ELR (cell line): ENCODE measurements at places on chromosomes 4 and X.
A peak's percentile ranks its signal among the peaks of the same experiment; 100 is the strongest.

DNA sequence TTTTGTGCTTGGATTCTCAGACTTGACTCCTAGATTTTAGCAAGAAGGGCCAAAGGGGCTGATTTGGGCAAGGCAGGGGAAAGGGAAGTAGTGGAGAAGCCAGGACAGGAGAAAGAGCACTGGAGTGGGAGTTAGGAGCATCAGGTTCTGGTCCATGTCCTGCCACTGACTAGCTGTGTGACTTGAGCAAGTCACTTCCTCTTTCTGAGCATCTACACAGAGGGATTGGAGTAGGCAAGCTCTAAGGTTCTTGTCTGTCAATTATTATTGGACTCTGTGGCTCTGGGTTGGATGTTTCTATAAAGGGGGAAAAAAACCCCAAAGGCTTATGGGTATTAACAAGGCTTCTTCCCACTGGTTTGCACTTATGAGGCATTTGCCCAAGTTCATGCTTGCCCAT, 24.4 kb downstream of the PLAC1 start:
- no peak for DNase-seq

- no peak for DNase-seq
Measured at GRCh38 chr4:182874304-182874751, 42.9 kb downstream of the DCTD start.

DNA sequence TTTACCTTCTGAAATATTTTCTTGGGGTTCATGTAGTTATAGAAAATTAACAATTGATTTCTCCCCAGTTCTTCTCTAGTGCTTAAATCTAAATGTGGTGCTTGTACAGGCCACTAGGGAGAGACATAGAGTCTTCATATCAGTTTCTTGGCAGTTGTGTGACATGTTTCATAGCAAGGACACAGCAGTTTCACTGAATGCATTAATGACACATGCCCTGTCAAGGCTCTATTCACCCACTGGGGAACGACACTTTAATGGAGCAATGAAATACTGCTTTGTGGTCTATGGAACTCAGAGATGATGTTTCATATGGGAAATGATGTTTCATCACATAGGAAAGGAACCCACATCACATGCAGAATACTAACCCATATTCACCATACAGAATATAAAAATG, 2.8 kb downstream of the VEGFC start:
- peak; percentile 94 for DNase-seq

DNA sequence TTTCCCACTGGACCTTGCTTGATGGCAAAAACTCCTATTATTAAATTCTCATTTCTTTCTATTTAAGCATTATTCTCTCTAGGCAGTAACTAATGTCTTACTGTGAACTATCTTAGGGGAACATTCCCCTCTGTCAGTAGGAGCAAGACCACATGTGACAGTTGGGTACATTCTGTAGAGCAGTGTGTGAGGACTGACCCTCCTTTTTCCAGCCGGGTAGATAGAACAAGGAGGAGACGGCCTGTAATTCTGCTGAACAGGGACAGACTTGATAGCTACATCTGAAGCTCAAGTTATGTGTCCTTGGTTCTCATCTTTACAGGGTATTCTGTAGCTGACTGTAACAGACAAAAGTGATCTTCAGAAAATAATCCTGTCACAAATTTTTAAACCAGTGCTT, 43.3 kb downstream of the FNIP2 start:
- DNase-seq: no peak

- DNase-seq: no peak
Measured at GRCh38 chr4:106530024-106530361, 161.4 kb upstream of the GIMD1 start.

- no peak for DNase-seq
Measured at GRCh38 chr4:6422866-6423265, 49.5 kb downstream of the PPP2R2C start.

DNA sequence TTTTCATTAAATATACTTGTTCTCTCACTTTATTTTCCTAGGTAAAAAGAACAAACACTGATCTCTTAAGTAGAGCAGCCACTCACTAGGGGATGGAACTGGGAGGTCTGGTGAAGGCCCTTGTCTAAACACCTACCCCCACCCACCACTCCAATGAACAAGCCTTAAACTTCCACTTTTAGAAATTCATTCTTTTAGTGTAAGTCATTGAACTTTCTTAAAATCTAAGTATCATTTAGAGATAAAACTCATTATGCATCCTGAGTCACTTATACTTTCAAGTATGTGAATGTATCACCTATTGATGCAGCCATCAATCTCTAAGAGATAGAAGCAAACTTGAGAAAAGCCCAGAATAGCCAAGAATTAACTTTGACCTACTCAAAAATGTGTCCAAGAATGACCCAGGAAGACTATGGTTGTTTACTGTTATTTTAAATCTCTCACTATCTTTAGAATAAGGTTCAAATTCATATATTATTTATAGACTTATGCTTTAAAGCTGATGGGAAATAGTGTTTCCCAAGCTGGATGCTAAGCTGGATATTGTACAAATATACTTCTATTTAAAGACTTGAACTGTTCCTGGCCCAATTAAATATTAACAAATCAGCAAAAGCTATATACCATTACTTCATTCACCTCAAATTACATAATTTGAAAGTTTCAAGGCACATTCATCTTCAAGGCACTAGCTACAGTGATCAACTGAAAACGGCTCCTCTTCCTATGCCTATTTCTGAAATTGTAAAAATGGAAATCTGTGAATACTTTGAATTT, 49.5 kb downstream of the CAMK2D start:
- no peak for DNase-seq

GRCh38 chr4:98558471-98559169, 99.8 kb downstream of the TSPAN5 start:
- DNase-seq: no peak

- no peak for DNase-seq
Measured at GRCh38 chrX:6226596-6227452, 1.8 kb downstream of the NLGN4X start.

- DNase-seq: no peak
Measured at GRCh38 chr4:184188443-184189400, 29.0 kb downstream of the ENPP6 start.

- DNase-seq: no peak
Measured at GRCh38 chr4:20271950-20272349, 20.2 kb downstream of the SLIT2 start.

GRCh38 chr4:385934-386707, 48.5 kb downstream of the ZNF141 start:
- no peak for DNase-seq

GRCh38 chr4:22334155-22334554, 181.7 kb downstream of the ADGRA3 start:
- no peak for DNase-seq

- DNase-seq: no peak
Measured at GRCh38 chr4:157363360-157363759, 142.8 kb downstream of the GRIA2 start.

DNA sequence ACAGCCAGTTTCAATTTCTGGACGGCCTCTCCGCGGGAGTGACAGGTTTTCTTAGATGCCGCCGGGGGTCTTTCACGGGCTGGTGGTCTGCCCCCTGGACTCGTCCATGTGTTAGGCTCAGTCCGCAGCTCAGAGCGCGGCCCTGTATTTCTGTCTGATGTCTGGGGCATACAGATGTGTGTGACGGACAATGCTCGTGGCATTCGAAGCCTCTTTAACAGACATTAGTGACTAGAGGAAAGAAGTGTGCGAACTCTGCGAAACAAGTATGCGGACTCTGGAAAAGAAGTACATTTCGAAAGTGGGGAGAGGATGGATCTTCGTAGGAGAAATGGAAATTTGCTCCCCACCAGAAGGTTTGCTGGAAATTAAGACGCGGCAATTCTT, 793 bp upstream of the DCUN1D4 start:
- DNase-seq: peak; percentile 33

GRCh38 chr4:81432825-81433224, 38.9 kb downstream of the RASGEF1B start:
- DNase-seq: no peak
